ENCODE measurements at places on chromosomes 12 and 14. TPM values are rescaled to one million over a fixed set of nuclear protein-coding genes. Genes with fewer than 3 reads are reported as not detected.

Gene PLEKHD1
- under 0.01 TPM for total RNA-seq

DNA sequence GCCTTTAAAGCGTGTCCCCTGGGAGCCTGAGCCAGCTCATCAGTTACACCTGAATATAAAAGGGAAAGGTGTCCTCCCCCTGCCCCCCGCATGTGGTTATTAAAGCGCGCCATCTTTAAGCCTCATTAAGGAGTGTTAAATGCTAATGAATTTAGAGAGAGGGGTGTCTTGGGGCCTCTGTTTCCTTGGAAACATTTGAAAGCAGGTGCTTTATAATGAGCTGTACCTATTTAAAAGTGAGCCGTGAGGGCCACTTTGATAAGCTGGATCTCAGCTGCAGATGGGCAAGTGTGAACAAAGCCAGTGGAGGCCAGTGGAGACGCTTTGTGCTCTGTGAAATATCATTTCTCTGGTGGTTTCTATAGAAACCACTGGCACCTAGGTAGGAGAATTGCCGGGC lies 84.0 kb downstream of the BEGAIN start:
- DNase-seq, result no peak

Gene GMFB
- total RNA-seq, result 19.4 TPM

DNA sequence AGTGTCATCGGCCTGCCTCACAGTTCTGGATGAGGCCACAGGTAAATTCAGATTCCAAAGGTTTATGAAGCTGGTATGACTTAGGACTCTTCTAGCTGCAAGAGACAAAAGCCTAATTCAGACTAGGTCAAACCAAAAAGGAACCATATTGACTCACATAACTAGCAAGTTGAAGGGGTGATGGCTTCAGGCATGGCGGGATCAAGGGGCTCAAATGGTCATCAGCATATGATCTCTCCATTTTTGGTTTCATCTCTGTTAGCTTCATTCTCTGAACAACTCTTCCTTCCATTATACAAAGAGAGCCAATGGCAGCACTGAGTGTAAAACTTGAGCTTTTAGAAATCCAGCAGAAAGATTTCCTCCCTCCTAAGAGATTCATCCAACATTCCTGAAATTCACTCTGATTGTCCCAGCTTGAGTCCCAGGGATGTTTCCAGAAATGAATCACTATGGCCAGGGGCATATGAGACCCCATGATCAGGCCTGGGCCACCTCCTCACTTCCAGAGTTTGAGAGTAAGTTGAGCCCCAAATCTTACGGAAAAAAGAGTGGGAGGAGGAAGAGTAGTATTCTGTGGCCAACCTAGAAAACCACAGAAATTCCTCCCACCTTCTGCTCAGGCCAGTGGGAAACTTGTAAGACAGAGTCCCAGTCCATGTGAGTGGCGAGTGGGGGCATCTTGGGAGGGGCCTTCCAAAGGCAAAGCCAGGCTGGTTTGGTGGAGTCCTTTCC lies 2.0 kb upstream of the MAP1LC3B2 start:
- DNase-seq, result no peak

Gene RERG
- under 0.01 TPM for total RNA-seq

DNA sequence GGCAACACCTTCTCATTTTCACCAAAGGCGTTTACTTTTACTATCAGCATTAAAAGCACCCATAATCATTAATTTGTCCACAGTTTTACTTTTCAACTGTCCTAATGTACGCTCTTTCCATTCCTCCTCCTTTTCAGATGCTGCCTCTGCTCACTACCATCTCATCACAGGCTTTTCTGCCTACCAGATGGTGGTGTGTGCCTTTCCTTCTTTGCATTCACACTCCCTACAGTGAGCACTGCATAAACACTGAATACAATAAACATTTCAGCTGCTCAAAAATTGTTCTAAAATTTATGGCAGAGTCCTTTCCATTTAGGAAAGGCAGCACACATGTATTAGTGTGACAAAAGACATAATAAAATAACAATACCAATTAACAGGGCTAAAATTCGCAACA lies 435.7 kb downstream of the GXYLT1 start:
- DNase-seq, result no peak

GRCh38 chr12:6263931-6264330 lies 46.6 kb upstream of the PLEKHG6 start:
- DNase-seq, result no peak

DNA sequence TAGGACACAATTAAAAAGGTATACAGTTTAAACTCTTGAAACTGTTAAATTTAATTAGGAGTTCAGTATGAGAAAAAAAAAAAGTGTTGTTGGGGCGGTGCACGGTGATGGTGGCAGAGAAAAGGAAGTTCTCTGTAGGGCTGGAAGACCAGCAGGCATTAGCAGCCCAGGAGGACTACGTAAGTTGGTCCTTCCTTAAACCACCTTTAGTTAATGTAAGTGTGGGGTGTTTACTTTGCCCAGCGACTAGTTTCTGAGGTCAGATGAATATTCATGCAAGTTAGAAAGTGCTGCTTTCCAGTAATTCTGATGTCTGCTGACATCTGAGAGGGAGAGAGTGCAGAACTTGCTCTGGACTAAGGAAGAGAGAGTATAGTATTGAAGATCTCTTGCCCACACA lies 54.9 kb downstream of the NKX2-1 start:
- DNase-seq, result no peak

Gene FGD4
- 3.2 TPM for total RNA-seq

Gene AGAP2
- total RNA-seq, result 82.9 TPM

Gene PCED1B
- total RNA-seq, result 0.54 TPM

GRCh38 chr12:113071135-113072112 lies 14.9 kb downstream of the DTX1 start:
- no peak for DNase-seq

GRCh38 chr14:67343601-67344230 lies 15.9 kb downstream of the ATP6V1D start:
- DNase-seq, result no peak

- no peak for DNase-seq
Observed at GRCh38 chr12:132872975-132873421, 14.4 kb downstream of the CHFR start.

Gene PTPRB
- under 0.01 TPM for total RNA-seq

- DNase-seq, result no peak
Observed at GRCh38 chr12:131194166-131194565, 240.5 kb downstream of the ADGRD1 start.

Data from hematopoietic multipotent progenitor cell (in vitro differentiated cells).